Keratinocyte (primary cell): ENCODE measurements at places on chromosomes 4 and X. TPM values are rescaled to one million over a fixed set of nuclear protein-coding genes. Genes with fewer than 3 reads are reported as not detected.

DNA sequence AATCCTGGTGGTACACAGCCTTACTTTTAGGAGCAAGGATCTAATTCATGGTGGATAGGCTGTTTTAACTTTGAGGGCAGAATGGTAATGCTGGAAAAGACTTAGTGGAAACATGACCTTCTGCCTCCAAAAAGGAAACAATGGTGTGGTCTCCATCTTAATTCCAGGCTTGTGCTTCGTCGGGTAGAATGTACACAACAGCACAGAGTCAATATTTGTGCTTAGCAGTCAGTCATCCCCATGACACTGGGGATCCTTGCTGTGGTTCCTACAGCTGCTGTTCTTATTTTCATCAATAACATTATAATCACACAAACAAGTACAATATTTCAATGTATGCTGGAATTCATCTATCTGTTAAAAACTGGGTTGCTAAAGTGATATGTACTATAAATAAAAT, 104.4 kb downstream of the HHIP start:
- DNase-seq: no peak

DNA sequence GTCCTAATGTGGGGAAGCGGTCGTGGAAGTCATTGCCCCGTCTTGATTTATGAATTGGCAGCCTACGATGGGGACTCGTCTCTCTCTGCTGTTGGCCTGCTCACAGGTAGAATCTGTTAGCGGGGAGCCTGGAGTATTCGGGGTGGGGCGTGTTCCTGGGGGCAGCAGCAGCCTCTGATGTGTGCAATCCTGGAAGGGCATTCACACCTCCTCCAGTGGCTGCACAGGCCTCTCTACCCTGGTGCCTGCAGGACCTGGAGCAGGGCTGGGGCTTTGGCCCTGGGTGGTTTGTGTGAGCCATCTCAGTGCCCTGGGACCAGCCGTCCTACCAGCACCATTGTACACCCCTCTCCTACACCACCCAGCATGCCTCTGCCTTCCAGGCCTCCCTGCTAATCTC, 340.9 kb downstream of the ARHGAP10 start:
- DNase-seq: no peak

DNA sequence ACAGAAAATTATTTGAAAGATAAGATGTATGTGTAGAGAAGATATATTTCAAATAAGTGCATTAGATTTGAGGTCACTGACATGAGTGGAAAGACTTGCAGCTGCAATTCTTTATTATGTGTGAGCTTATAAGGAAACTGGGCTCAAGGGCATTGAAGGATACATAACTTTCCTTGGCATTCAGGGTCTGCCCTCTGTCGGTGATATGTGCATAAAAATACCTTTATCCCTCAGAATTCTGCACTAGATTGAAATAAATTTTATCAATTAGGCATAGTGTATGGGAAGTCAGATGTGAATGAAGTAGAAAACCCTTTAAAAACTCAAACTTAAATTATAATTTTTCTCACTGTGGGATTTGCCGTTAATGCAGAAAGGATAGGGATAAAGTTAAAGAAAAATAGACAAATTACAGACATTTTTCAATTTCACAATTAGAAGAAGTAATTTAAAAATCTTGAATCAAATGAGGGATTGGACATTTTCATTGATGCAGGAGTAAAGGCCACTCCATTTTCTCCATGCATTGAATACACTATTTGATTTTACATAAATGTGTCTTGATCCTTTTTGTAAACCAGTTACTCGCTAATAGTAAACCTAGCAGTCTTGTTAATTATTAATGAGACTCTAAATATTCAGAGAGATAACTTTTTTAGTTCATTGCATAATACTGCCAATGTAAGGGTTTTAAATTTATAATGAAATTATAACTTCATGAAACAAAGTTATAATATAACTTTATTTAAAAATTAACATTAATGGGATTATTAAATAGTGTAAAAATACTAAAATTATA, 21.0 kb upstream of the ETNPPL start:
- no peak for DNase-seq

- DNase-seq: no peak
Measured at GRCh38 chr4:167221084-167221483, 13.2 kb downstream of the SPOCK3 start.

DNA sequence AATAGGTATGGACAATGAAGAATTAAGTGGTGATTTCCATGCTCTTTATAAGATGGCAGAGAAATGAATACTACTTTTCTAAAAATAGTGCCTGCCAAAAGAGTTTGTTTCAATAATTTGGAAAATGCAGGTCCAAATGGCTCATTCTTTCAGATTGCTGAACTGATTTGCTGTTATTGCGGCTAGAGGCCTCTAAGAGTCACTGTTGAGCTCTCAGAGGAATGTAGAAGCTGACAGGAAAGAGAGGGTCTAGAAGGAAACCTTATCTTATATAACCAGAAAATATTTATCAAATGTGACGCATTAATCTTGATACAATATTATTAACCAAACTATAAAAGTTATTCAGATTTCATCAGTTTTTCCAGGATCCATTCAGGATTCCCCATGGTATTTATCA, 65.7 kb upstream of the PAGE1 start:
- no peak for DNase-seq

DNA sequence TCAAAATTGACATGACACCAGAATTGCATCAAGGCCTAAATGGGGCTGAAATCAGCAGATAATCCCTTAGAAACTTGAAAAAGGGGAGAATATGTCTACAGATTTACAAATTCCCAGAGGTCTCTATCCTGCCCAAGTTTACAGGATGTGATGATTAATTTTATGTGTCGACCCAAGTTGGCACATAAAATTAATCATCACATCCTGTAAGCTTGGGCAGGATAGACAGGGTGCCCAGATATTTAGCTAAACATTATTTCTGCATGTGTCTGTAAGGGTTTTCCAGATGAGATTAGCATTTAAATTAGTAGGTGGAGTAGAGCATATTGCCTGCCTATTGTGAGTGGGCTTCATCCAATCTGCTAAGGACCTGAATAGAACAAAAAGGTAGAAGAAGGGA, 52.3 kb downstream of the ARHGEF6 start:
- DNase-seq: no peak

Gene RIBC1
- polyA plus RNA-seq: 0.25 to 0.42 TPM (median 0.36 TPM) in 3 replicates

- DNase-seq: no peak
Measured at GRCh38 chr4:39259571-39260330, 77.4 kb downstream of the WDR19 start.

DNA sequence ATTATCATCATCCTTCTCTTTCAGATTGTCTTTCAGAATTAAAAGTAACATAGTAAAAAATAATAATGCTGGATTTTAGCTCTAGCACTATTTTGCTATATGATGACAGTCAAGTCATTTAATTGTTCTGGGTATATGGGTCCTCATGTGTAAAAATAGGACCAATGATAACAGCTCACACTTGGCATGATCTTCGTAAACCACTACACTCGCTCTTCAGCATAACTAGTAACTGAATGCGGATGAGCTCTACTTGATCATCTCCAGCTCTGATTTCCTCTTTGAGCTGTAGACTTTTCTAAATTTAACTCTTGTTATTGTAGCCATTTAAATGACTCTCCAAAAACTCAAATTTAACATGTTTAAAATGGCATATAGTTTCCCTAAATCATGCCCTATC, 831.8 kb upstream of the HS3ST1 start:
- no peak for DNase-seq

Gene NHSL2
- 0.03 to 0.04 TPM (median 0.04 TPM) in 3 replicates for polyA plus RNA-seq

DNA sequence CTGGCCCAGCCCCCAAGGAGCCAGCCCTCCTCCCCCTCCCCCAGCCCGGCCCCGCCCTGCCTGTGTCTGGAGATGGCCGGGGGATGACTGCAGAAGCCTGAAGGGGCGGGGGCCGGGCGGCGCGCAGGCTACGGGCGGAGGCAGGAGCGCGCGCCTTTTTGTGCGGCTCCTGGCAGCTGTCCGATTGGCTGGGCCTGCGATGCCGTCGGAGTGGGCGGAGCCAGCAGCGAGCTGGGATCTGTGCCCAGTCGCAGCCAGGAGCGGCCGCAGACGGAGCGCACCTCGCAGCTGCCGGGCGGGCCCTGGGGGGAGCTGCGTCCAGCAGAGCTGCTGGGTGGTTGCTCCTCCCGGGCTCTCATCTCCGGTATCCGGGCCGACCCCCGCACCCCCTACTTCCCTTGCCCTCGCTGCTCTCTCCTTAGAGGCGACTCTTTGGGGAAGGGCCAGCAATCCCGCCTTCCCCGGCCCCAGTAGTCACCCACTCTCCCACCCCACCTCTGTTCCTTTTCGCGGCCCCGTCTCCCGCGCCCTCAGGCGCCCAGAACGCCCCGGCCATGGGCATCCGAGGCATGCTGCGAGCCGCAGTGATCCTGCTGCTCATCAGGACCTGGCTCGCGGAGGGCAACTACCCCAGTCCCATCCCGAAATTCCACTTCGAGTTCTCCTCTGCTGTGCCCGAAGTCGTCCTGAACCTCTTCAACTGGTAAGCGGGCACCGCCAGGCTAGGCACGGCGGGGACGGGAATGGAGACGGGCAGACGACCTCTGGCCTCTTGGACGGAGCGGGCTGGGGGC, at the start of gene GABRQ:
TSS of gene GABRQ (plus strand) at position 247 of the 794 bp plus-strand sequence. CDS start at position 555, 308 bp downstream.
- DNase-seq: no peak

Gene EPHA5
- not detected in 3 replicates for polyA plus RNA-seq

DNA sequence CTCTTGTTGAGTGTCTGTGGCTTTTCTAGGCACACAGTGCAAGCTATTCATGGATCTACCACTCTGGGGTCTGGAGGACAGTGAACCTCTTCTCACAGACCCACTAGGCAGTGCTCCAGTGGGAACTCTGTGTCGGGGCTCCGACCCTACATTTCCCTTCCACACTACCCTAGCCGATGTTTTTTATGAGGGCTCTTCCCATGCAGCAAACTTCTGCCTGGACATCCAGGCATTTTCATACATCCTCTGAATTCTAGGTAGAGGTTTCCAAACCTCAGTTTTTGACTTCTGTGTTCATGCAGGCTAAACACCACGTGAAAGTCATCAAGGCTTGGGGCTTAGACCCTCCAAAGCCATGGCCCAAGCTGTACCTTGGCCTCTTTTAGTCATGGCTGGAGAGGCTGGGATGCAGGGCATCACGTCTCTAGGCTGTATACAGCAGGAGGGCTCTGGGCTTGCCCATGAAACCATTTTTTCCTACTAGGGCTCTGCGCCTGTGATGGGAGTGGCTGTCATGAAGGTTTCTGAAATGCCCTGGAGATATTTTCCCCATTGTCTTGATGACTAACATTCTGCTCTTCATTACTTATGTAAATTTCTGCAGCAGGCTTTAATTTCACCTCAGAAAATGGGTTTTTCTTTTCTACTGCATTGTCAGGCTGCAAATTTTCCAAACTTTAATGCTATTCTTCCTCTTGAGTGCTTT, 249.8 kb upstream of the CPEB2 start:
- no peak for DNase-seq

DNA sequence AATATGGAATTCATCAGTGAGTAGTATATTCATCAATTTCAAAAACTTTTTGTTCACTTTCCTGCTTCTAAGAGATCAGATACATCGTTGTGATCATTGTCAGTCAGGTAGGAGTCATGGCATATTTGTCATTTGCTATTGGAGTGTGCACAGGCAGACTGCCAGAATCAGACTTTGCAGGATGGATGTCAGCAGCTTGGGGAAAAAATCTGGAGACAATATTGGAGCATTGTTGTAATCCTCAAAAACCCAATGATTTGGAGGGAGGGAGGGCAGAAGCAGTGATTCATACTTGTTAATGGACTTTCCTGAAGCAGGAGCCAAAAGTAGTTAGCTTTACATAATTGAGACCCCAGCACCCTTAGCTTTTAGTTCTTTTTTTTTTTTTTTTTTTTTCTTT, 59.6 kb upstream of the DRP2 start:
- no peak for DNase-seq

Gene SSX3
- not detected in 3 replicates for polyA plus RNA-seq

Gene GASK1B
- 1.4 to 3.1 TPM (median 2.1 TPM) in 3 replicates for polyA plus RNA-seq

Gene GAB3
- polyA plus RNA-seq: 0.10 to 0.33 TPM (median 0.18 TPM) in 3 replicates
